ENCODE measurements at places on chromosomes 4 and X. TPM values are rescaled to one million over a fixed set of nuclear protein-coding genes. Genes with fewer than 3 reads are reported as not detected.

DNA sequence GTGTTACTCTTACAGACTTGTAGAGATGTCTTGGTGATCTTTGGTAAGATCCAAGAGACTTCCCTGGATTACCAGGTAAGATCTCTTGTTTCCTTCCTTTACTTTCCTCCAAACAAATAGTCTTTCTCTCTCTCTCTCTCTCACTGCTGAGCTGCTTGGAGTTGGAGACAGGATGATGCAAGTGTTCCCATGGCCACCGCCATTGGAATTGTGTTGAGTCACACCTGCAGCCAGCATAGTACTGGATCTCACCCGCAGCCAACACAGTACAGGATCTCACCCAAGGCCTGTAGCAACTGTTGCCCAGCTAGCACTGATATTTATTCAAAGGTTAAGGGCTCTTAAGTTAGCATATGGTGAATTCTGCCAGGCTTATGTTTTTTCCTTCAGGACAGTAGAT lies 1080.9 kb downstream of the FAT4 start:
- no peak for DNase-seq

GRCh38 chr4:158912390-158912789 lies 143.6 kb downstream of the FNIP2 start:
- no peak for DNase-seq

DNA sequence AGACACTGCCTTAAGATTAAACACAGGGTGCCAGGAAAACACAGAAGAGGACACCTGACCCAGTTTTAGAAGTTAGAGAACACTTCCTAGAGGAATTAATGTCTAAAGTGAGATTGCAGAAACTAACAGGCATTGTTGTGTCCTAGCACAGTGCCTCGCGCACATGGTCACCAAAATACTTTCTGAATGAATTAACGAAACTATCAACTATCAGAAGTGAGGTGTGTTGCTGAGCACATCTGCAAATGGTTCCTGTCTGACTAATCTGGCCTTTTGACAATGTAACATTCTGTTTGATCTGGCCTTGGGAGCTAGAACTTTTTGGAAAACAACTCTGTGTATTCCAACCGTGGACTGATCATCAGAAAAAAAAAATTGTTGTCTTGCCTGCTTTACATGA lies 556.8 kb upstream of the LCORL start:
- DNase-seq, result no peak

DNA sequence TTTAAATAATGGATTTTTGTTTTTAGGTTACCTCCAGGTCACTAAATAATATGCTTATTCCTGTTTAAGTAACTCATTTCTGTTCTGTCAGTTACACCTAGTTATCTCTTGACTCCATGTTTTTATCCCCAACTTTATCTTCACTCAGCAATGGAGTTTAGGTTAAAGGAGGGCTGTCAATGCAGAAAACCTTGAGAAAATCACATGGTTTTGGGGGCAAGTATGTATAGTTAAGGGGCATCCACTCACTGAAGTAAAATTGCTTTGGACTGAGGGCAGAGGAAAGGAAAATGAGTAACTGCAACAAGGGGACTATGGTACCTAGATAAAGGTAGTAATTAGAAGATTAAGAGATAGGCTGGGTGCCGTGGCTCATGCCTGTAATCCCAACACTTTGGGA lies 87.1 kb downstream of the UBE2K start:
- no peak for DNase-seq

Gene CD99
- total RNA-seq, result 114 TPM

All from CD8-positive, alpha-beta T cell (primary cell).